Activated naive CD8-positive, alpha-beta T cell treated with anti-CD3 and anti-CD28 coated beads for 36 hours (primary cell): ENCODE measurements at places on chromosomes 7 and 10.

DNA sequence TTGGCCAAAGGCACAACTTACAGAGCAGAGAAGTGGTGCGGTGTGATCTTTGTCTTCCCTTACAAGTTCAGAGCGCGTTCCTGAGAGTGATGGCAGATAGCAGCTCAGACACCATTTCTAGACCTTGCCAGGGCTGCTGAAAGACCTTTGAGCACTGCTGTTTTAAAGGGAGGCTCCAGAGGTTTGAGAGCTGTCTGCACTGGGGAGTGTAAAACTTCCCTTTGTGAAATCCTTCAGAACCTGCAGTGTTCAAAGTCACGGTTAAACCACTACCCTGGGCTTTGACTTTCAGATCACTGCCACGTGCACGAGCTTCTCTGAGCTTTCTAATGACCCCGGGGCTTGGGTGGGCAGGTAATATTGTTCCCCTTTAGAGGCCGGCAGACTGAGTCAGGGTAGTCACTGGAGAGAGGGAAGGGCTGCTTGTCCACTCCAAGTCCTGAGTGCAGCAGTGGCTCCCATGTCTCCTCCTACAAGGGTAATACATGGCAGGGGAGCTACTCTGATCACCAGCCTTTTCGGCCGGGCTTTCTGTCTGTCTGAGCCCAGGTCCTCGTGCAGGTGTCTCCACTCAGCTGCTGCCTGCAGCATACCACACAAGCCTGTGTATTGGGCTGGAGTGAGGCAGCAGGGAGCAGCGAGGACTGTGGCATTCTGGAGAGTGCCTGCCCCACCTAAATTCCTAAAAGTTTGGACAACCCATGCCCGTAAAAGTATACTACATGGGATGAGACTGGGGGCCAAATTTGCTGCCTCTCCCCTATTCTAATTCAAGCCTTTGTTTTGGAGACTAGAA, 63.3 kb downstream of the ZMIZ1 start:
- DNase-seq = no peak

DNA sequence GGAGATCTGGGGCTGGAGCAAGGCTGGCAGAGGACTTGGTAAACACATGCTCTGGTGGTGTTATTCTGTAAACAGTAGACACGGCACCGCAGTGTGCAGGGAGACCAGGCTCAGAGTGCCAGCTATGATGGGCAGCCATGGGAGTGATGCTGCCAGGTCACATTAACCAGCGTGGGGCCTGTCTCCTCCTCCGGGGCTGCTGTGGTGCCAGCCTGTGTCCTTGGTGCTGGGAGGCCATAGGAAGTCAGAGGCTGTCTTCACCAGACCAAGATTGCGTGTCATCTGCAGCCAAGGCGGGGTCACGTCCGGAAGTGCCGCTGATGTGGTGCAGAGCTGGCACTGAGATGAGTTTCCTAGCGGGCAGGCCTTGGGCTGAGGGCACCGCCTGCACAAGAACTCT, 236.0 kb downstream of the GLRX3 start:
- DNase-seq = no peak

GRCh38 chr7:12570168-12570533, 369 bp upstream of the SCIN start:
- DNase-seq = no peak

- DNase-seq = no peak
These were observed 785 bp downstream of the WDR86 start for GRCh38 chr7:151408839-151409666.

GRCh38 chr7:84757761-84758160, 429.1 kb downstream of the SEMA3D start:
- DNase-seq = no peak

DNA sequence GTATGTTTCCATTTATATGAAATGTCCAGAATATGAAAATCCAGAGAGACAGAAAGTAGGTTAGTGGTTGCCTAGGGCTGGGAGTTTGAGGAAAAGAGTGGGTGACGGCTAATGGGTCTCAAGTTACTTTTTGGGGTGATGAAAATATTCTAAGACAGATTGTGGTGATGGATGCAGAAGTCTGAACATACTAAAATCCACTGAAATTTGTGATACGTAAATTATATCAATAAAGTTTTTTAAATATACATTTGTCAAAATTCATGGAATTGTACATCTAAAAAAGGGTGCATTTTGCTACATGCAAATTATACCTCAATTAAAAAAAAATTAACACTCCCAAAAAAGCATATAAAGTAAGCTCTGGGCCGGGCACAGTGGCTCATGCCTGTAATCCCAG, 9.4 kb downstream of the DDIT4 start:
- DNase-seq = no peak

DNA sequence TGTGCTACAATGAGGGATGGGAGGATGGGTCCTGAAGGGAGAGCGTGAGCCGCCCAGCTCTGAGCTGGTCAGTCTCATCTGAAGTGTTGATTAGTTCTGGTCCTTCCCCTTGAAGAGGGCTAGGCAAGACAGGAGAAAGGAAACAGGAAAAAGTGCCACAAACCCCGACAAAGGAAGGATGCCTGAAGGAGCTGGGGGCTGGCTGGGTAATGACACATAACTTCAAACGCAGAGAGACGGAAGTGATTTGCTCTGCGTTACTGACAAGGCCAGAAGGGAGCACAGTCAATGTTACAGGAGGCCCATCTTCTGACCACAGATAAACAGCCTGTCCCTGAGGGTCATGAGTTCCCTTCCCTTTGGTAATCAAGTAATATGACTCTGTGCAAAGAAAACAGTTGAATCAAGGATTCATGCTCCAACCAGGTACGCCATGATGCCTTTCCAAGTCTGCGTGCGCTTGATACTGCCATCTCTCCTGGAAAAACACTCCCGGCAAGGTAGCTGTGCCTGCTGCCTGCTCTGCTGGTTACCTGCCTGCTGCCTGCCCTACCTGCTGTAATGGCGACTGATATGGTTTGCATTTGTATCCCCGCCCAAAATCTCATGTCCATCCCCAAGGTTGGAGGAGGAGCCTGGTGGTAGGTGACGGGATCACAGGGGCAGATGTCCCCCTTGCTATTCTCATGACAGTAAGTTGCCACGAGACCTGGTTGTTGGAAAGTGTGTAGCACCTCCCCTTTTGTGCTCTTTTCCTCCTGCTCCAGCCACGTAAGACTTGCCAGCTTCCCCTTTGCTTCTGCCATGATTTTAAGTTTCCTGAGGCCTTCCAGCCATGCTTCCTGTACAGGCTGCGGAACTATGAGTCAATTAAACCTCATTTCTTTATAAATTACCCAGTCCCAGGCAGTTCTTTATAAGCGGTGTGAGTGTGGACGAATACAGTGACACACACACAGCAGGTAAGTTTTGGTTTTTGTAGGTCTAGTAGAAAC, 57.9 kb downstream of the GRB10 start:
- no peak for DNase-seq

- DNase-seq = no peak
These were observed 242.2 kb upstream of the IGFBP3 start for GRCh38 chr7:46163246-46163645.

DNA sequence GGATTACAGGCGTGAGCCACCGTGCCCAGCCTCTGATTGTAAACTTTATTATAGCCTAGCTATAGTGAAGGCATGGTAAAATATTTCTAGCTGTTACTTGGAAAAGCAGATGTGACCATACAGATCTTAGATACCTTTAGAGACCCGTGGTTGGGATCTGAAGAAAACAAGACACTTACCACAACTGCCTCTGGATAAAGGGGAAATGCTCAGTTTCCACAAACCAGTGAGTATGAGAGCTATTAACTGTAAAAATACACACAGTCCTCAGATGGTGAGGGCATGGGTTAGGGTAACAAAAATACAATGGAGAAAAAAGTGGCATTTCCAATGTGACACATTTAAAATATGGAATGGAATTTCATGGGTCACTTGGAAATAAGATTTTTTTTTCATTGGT, 63.0 kb downstream of the ZNF438 start:
- no peak for DNase-seq

DNA sequence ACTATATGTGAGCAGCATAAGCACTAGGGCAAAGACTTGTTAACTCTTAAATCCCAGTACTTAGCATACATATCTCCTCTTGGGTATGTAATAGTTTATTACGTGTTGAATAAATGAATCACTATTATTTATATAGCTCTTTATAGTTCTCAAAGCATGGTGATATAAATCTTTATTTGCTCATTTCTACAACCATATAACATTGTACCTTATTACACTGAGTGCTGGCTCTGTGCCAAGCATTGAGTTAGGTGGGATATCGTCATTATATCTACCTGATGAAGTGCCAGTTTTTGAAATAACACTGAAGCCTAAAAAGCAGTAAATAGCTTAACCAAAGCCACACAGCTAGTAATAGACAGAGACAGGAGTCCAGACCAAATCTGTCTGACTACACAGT, 27.9 kb downstream of the AHR start:
- no peak for DNase-seq

GRCh38 chr10:110829721-110830410, 41.9 kb upstream of the PDCD4 start:
- DNase-seq = no peak

- DNase-seq = no peak
These were observed 215.3 kb upstream of the ZNF32 start for GRCh38 chr10:43863859-43864591.

GRCh38 chr10:100793055-100793454, 47.7 kb downstream of the PAX2 start:
- no peak for DNase-seq
